ENCODE measurements at places on chromosomes 11 and 22. TPM values are rescaled to one million over a fixed set of nuclear protein-coding genes. Genes with fewer than 3 reads are reported as not detected.

- no peak for DNase-seq
Measured at GRCh38 chr11:114148013-114148382, 88.5 kb downstream of the ZBTB16 start.

- DNase-seq = no peak
Measured at GRCh38 chr11:23391031-23391430, 530.8 kb upstream of the CCDC179 start.

Gene OR4D5
- total RNA-seq = not detected

Gene DLG2
- 8.2 TPM for total RNA-seq

Gene PGA4
- total RNA-seq = not detected

DNA sequence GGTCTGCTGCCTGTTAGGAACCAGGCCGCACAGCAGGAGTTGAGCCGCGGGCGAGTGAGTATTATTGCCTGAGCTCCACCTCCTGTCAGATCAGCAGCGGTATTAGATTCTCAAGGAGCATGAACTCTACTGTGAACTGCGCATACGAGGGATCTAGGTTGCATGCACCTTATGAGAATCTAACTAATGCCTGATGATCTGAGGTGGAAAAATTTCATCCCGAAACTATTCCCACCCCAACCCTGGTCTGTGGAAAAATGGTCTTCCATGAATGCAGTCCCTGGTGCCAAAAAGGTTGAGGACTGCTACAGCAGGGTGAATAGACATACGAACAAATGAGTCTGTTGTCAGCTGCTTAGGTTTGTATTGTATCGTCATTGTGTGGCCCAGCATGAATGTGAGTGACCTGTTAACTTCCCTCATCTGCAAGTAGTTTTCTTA is 29.8 kb downstream of the RNF141 start:
- DNase-seq = no peak

DNA sequence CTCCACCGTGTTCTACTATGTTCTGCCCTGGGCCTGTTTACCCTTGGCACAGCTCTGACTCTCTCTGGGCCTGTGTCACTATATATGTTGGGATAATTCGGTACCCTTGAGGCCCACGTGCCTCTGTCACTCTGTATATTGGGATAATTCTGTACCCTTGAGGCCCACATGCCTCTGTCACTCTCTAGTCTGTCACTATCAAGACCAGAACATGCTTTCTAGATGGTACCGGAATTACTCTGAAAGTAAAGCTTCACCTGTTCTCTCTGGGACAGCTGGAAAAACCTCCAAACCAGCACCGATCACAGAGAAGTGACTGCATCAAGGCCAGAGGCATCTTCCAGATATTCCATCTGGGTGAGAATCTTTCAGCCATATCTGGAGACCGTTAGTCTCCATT is 9.3 kb upstream of the FCHSD2 start:
- DNase-seq = peak; percentile 38

DNA sequence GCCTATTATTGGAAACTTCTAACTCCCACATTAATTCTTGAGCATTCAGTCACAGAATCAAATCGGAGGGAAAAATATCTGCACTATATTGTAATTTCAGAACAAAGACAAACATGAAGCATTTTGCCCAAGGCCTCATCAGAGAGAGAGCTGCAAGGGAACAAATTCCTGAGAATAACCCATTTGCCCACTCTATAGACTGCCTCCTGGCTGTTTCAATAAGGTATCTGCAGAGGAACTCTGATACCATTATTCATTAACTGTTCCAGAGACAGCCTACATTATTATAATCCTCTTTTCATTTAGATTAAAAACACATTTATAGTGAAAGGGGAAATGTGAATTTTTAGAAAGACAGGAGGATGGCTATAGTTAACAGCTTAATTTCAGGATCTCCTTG is 663.9 kb downstream of the DLG2 start:
- no peak for DNase-seq

- no peak for DNase-seq
Measured at GRCh38 chr11:97107604-97108003, 717.8 kb downstream of the JRKL start.

Gene SLC22A25
- not detected for total RNA-seq

DNA sequence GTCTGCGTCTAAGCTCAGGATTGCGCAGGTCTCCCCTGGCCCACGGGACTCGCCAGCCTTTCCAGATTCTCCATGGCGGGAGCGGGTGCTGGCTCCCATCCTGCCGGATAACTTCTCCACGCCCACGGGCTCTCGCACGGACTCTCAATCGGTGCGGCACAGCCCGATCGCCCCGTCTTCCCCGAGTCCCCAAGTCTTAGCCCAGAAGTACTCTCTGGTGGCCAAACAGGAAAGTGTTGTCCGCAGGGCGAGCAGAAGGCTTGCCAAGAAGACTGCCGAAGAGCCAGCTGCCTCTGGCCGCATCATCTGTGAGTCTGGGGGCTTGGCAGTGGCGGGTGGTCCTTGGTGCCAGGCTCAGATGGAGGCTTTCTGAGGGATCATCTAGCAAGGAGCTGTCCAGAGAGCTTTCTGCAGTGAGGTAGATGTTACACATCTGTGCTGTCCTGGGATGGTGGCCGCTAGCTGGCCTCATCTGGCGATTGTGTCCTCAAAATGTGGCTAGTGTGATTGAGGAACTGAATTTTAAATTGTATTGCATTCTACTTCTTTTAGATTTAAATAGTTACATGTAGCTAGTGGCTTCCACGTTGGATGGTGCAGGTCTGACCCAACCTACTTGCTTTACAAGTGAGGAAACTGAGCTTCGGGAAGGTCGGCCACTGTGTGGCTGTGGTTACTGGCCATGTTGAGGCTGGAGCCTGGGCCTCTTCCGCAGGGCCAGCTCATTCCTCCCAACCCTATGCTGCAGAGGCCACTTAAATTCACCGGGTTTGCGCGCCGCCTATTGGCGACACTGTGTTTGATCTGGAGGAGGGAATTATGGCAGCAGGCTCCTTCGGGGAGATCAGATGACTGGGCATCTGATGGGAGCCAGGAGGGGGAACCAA is 6.7 kb downstream of the INCENP start:
- DNase-seq = no peak

Gene MED15
- 62.5 TPM for total RNA-seq

Gene CNIH2
- total RNA-seq = 3.5 TPM

- DNase-seq = no peak
Measured at GRCh38 chr22:50660306-50660705, 12.3 kb upstream of the SHANK3 start.

DNA sequence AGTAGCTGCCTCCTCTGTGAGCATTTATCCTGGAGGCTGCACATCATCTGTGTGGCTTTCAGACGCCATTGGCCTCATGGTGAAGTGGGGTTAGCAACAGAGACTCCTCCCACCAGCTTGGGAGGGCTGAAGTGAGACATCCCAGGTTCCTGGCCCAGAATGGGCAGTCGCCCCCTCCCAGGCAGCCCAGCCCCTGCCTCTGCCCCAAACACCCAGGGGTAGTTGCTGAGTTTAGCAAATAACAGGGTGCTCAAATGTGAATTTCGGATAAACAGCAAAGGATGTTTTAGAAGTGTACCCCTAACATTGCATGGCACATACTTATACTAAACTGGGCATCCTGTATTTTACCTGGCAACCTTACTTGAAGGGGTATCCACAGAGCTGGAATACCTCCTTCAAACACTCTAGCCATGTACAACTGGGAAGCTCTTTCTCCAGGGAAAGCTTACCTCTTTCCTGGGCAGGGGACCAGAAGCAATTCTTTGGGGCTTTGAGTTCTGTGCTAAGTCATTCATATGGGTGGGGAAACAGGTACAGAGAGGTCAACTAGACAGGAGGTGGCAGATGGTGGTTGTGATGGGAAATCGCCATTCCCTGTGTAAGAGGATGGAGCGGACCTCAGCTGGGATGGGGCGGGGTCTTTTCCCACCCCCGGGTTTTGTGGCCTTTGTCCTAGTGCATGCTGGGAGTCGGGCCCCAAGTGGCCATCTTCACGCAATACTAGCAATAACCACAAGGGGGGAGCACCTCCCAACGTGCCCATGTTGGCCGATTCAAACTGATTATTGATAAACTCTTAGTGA is 19.3 kb downstream of the MTFP1 start:
- peak; percentile 76 for DNase-seq

GRCh38 chr11:33709466-33709865 is 8.8 kb upstream of the C11orf91 start:
- no peak for DNase-seq

DNA sequence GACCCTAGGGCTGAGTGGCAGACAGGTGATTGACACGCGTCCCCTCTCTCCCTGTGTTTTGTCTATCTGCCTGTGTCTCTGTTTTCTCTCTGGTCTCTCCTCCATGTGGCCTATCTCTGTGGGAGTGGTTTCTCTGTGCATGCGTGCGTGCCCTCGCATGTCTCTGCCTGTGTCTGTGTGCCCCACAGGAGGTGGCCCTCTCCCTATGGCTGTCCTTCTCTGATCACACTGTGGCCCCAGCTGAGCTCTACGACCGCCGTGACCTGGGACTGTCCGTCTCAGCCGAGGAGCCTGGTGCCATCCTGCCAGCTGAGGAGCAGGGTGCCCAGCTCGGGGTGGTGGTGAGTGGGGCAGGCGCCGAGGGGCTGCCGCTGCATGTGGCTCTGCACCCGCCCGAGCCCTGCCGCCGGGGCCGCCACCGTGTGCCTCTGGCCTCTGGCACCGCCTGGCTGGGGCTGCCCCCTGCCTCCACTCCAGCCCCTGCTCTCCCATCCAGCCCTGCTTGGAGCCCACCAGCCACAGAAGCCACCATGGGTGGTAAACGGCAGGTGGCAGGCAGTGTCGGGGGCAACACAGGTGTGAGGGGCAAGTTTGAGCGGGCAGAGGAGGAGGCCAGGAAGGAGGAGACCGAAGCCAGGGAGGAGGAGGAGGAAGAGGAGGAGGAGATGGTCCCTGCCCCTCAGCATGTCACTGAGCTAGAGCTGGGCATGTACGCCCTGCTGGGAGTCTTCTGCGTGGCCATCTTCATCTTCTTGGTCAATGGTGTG is 11.6 kb downstream of the TMEM132A start:
- DNase-seq = no peak

DNA sequence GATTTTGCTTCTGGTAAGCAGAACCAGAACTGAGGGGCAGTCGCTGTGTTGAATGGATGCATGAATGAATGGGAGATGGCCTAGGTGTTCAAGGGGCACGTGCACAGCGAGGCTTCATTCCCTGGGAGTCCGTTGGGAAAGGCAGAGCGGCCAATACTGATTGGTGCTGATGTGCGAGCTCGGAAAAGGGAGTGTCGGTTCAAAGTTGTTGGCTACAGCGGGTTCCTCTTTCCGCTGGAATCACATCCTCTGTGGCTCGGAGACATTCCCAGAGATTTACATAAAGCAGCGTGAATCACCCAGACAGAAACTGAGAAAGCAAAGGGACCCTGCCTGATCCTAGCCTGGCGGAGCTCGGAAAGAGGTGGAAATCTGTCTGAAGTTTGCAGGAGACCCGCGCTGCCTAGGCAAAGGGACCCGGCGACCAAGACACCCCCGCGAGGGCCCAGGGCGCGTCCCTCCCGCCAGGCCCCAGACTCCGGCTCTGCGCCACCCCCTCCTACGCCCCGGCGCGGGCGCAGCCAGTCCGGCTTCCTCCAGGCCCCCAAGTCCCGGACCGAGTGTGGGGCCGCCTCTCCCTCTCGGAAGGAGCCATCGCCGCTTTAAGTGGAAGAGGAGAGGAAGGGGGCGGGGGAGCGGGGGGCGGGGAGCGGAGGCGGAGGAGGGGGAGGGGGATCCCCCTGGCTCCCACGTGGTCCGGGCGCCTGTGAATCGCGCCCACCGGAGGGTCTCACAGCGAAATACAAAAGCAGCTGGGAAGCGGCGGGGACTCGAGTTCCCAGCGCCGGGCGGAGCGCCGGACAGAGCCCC is at the start of gene FJX1:
FJX1 (plus strand) TSS at position 774 of the 810 bp plus-strand sequence. CDS start 177 bp downstream, outside the sequence.
- no peak for DNase-seq

Gene CYP2D6
- 4.5 TPM for total RNA-seq

DNA sequence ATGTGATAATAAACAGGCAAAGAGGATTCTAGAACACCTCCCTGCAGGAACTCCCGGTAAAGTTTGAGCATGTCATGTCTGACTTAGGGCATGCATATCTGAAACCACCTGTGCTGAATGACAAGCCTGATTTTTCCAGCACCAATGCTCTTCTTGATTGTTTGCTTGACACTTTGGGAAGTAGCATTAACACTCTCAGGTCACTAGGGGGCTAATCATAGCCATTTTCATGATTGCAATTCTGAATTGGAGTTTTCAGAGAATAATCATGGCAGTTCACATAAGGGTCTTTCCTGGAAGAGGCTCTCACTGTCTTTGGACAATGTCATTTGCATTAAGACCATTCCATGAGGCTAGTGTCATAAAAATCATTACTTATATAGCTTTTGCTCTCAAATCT is 234.4 kb upstream of the MTNR1B start:
- DNase-seq = no peak

- peak; percentile 90 for DNase-seq
Measured at GRCh38 chr11:64745521-64746328, 1.8 kb upstream of the RASGRP2 start.

Gene MMP7
- total RNA-seq = not detected

GRCh38 chr11:83438438-83438837 is 152.3 kb upstream of the CCDC90B start:
- no peak for DNase-seq

- peak; percentile 97 for DNase-seq
Measured at GRCh38 chr11:76444384-76445120, at the start of gene EMSY. Gene EMSY, plus strand, starts transcription at chr11:76445018. Its CDS starts 1,921 bp downstream, at chr11:76446939.

DNA sequence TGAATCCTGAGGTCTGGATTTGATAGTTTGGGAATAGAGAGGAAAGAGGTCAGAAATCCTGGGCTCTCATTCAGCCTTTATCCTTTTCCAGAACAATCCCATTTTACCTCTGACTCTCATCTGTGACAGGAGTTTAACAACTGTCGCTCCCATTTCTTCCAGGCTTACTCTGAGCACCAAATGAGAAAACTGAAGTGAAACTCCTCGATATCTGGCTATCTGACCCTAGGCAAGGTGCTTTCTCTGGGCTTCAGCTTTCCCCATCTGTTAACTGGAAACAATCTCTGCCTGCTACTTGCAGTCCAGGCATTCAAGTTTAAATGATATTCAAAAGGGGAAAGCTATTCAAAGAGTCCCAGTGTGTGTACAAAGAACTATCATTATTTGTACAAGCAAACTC is 50.1 kb downstream of the NRXN2 start:
- DNase-seq = peak; percentile 23

Gene PANX2
- total RNA-seq = not detected

- no peak for DNase-seq
Measured at GRCh38 chr11:121066623-121067022, 34.4 kb upstream of the TECTA start.

Gene SMTNL1
- total RNA-seq = not detected

DNA sequence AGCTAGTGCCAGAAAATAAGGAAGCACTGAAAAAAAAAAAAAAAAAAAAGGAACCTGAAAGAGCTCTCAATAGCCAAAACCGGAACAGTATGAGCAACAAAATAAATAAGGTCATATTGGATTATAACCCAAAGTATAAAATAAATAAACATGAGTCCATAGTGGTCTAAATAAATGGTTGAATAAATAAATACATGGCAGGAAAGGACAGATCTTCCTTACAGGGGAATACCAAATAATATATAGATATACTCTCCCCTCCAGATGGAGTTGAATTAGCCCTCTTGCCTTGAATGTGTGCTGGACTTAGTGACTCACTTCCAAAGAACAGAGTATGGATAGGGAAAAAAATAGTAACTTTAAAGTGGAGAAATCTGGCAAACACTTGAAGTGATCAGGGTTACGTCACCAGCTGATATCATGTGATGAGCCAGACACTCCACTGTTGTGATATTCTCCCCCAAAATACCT is 14.3 kb upstream of the ARRB1 start:
- DNase-seq = no peak
